SK-N-DZ (cell line): ENCODE measurements at places on chromosomes 11 and 22.

DNA sequence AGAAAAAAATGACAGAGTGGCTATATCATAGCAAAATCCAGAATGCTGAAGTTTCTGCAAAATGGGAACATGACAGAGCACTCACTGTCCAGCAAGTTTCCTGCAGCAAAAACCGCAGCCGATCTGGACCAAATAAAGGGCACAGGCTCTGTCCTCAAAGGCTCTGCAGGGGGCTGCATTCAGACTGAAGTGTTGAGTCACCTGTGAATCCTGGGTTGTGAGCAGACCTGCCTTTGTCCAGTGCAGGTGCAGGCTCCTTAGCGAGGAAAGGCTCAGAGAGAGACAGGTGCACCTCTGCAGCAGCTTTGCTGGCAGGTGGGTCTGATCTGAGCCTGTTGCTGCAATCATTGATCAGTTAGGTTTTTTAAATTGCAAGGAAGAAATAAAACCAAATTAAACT, 29.3 kb upstream of the NFAM1 start:
- DNase-seq: no peak

DNA sequence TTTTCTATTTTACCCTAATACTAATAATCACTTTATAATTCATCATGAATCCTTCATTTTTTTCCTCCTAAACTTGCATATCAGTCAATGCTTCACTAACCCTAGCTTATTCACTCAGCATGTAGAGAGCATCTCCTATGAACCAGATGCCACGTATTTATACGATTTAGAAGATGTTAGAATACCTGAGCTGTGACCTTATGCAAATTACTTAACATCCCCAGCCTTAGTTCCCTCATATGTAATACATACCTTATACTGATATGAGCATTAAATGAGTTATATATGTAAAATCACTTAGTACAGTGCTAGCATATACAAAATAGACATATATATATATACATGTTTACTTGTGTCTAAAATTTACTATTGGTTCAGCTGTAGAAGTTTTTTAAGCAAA, 9.0 kb downstream of the FAM76B start:
- DNase-seq: no peak

GRCh38 chr11:121249039-121249663, 43.4 kb upstream of the SC5D start:
- DNase-seq: no peak

DNA sequence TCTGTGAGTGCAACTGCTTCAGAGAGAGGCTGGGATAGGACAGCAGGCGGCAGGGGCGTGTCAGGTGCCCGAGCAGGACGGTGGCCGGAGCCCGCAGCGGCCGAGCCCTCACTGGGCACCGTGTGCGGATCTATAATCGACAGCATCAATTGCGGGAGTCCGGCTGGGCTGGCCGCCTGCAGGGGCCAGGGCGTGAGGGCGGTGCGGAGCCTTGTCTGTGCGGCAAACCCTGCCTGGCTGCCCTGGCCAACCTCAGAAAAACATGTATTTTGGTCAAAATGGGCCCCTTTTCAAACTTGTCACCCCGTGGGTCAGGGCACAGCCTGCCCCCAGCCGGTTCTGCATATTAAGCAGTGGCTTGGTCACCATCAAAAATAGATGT, 91.3 kb upstream of the KCNQ1OT1 start:
- no peak for DNase-seq

DNA sequence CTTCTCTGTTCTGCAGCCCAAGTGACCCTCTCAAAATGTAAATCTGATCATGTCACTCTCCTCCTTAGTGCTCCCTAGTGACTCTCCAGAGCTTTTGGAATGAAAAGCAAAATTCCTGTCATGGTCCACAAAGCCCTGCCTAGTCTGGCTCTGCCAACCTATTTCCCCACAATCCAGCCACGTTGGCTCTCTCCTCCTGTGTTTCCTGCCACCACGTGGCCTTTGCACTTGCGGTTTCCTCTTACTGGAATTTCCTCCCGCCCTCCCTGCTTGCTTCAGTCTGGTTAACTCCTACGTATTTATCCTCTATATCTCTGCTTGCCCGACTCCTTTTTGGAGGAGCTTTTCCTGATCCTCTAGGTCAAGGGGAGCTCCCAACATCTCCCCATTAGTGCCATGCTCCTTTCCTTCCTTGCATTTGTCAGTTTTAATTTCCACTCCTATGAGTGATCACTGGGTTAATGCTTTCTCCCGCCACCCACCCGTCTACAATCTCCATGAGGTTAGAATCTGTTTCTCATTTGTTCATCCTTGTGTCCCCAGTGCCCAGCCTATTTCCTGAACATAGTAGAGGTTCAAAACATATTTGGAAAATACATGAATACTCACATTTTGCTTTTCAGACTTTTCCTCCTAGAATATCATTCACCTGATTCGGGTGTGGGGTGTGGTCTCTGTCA, 11.5 kb downstream of the NNMT start:
- DNase-seq: no peak

GRCh38 chr11:70618431-70619101, 220.2 kb downstream of the CTTN start:
- no peak for DNase-seq

- no peak for DNase-seq
Observed at GRCh38 chr11:2808850-2809846, 76.4 kb downstream of the CDKN1C start.

DNA sequence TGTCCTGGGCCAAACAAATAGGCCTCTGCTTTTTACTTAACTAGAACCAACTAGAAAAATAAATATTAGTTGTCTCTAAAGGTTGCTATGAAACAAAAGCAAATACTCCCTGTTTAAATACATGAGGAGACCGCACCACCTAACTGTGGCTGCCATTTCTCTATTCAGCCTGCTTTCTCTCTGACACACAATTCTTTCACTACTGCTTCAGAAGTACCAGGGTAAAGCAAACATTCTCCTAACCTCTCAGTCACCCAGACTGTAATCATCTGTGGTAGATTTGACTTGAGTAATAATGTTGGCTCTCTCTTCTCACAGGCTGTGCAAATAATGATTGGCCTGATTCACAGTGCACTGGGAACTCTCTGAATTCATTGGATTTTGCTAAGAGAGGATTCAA, 41.0 kb upstream of the MS4A8 start:
- DNase-seq: no peak

DNA sequence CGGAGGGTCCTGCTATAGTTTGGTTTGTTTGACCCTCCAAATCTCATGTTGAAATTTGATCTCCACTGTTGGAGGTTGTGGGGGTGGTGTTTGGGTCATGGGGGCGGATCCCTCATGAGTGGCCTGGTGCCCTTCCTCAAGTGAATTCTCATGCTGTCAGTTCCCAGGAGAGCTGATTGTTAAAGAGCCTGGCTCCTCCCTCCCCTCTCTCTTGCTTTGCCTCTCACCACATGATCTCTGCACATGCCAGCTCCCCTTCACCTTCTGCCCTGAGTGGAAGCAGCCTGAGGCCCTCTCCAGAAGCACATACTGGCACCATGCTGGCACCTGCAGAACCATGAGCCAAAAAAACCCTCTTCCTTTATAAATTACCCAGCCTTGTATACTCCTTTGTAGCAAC, 7.1 kb downstream of the TSPAN18 start:
- DNase-seq: peak; percentile 41

DNA sequence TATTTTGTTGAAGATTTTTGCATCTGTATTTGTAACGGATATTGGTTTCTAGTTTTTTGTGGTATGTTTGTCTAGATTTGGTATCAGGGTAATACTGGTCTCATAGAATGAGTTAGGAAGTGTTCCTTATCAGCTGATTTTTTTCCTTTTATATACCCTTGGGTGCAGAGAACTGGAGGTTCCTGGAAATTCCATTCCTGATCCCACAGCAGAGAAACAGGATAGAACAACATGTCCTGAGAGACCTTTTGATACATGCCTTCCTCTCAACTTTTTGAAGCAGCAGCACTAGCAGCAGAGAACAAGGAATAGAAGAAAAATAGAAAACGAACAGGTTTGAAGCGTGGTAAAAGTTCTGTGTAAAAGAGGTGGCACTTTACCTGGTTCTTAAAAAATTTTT, 36.8 kb downstream of the BIRC2 start:
- DNase-seq: no peak

GRCh38 chr22:19836512-19836911, 18.2 kb downstream of the GNB1L start:
- no peak for DNase-seq

DNA sequence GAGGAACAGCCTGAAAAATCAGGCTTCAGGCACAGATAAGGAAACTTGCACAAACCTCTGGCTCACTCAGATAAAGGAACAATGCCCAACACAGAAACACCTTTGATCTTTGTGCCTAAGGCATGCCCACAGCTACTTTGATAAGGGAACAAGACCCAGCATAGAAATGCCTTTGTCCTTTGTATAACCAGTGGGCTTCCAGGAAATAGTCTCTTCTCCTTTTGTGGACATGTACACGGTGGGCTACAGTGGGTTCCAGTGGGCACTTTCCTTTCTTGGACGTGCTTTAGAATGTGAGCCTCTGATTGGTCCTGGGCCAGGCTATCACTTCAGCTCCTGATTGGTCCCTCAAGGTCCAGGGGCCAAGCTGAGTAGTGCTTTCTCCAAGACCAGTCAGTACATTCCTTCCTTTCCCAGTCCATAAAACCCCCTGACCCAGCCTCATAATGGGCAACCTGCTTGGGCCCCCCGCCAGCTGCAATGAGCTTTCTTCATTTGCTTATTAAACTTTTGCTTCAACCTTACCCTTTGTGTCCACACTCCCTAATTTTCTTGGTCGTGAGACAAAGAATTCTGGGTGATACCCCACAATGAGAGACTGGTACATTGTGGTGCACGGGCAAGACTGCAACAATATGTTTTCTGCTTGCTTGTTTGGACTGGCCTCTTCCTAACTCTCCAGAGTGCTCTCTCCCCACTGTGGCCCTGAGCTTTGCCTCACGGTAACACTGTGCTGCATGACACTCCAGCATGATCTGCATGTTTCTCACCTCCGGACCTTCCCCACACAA, 1.7 kb upstream of the CABIN1 start:
- no peak for DNase-seq

GRCh38 chr11:22800482-22800881, 29.1 kb downstream of the SVIP start:
- DNase-seq: no peak

DNA sequence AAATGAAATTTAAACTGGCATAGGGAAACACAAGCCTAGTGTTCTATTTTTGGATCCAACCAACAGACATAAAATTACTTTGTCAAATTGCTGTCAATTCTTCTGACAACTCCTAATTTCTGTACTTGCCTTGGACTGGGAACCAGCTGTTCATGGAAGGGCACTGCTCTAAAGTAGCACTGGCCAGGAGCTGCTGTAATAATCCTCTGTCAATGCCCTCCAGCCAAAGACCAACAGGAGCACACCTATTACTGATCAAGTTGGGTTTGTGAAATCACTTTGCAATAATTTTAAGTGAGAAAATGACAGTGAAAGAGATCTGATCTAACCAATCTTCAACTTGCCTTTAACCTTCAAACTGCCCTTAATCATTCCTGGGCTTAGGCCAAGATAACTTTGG, 18.9 kb upstream of the TMEM123 start:
- DNase-seq: no peak

DNA sequence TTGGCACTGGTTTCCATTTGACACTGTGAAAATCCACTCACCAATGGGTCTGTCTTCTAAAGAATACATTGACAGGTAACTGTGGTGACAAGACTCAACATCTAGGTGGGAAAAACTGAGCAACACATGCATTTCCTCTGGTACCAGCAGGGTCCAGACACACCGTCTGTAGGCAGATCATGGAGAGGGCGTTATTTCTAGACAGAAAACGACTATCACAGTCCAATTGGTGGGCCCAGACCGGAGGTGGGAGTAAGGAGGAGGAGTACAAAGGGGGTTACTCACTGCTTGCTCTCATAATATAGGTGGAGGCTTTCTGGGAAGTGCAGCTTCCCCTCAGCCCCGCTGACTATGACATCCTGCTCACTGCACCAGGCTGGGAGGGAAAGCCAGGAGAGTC, 9.9 kb downstream of the OVCH2 start:
- no peak for DNase-seq

- no peak for DNase-seq
Observed at GRCh38 chr11:33933602-33934001, 41.7 kb upstream of the LMO2 start.

DNA sequence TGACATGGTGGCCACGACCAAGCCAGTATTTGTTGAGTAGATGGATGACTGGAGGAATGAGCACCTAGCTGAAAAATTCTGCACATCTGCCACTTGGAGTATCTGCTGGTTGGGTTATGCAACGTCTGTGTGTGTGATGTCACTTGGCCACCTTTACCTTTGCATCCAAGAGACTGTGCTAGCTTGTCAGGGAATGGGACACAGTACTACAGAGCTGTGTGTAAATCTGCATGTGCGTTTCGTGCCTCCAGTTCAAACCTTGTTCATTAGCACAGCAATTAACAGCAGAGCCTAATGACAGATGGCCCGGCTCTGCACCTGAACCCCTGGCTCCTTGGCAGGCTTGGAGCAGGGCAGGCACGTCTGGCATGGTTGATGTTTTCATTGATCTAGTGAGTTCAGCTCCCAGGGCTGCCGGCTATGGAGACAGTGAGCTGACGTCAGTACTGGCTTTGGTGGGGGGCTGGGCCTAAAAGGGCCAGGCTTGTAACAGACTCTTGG, 188.4 kb upstream of the NAV2 start:
- DNase-seq: peak; percentile 24

DNA sequence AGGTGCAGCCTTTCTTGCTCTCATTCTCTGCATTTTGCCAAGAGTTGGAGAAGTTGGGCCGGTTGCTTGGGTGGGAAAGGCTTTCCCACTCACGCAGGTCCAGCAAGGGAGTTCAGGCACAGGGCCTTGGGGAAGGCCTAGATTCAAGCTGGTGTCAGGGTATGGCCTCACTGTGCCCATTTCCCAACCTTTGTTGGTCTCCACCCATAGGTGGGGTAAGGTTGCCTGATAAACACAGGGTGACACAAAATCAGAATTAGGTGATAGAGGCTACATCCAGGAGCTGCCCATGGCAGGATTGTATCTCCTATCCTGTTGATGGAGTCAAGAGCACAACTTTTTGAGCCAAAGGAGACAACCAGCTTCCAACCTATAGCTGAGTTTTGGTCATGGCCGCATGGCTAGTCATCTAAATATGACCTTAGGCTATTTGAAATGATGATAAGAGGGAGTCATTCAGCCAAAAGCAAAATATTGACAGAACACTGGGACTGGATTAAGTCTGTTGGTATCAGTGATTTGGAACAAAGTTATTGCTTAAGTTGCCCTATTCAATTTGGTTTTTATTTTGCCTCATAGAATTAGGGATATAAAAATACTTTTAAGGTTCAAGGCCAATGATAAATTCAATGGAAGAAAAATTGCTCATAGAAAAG, 20.9 kb downstream of the CAT start:
- DNase-seq: no peak

DNA sequence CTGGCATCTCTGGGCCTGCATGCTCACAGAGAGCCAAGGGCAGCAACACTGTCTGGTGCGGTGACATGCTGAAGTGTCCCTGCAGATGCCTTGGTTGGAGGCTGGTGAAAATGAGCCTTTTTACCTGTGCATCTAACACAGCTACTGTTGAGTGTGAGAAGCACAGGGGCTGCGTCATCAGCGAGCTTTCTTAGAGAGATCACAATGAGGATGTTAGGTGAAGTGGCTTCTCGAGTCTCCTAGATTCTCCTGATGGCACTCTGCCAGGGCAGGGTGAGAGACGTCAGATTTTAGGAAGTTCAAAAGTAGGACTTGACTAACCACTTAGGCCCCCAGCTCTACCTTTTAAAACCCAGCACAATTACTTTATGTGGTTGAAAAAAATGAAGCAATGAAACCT, 3.6 kb upstream of the SLC15A3 start:
- no peak for DNase-seq

GRCh38 chr11:61621917-61622585, 41.2 kb upstream of the SYT7 start:
- DNase-seq: no peak
